ENCODE measurements at places on chromosomes 3 and 15.

GRCh38 chr3:64203216-64203615 lies 22.1 kb downstream of the PRICKLE2 start:
- no peak for DNase-seq

DNA sequence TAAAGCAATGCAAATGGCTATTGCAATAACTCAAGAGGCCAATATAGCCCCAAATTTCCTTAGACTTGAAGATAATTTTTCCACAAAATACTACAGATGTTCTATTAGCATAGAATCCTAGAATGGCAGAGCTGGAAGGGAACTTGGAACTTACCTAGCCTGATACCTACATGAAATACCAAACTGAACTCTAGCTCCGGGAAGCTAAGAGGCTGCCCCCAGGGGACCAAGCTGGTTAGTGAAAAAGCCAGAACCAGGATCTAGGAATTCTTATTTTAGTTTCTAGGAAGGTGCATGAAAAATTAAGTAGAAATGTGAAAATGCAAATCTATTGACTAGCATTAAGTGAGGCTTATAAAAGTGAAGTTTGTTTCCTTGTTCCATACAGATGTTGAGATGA lies 256.0 kb upstream of the CBLB start:
- no peak for DNase-seq

- no peak for DNase-seq
These were observed 74.9 kb downstream of the SIDT1 start for GRCh38 chr3:113607219-113607596.

DNA sequence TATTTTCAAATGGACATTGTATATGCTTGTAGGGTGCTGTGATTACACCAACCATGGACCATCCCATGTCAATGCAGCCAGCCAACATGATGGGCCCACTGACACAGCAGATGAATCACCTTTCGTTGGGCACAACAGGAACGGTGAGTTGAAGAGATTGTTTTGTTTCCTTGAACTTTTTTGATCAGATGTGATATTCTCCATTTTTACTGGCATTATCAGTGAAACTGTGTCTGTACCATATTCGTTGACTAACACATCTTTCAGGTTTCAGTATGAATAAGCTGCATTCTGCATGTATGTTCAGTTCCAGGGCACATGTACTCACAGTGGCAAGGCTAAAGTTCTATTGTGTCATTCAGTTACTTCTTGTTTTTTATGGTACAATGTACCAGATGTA lies 655.2 kb downstream of the RBMS3 start:
- no peak for DNase-seq

- DNase-seq: no peak
These were observed 36.8 kb upstream of the SCAANT1 start for GRCh38 chr3:63949005-63949404.

DNA sequence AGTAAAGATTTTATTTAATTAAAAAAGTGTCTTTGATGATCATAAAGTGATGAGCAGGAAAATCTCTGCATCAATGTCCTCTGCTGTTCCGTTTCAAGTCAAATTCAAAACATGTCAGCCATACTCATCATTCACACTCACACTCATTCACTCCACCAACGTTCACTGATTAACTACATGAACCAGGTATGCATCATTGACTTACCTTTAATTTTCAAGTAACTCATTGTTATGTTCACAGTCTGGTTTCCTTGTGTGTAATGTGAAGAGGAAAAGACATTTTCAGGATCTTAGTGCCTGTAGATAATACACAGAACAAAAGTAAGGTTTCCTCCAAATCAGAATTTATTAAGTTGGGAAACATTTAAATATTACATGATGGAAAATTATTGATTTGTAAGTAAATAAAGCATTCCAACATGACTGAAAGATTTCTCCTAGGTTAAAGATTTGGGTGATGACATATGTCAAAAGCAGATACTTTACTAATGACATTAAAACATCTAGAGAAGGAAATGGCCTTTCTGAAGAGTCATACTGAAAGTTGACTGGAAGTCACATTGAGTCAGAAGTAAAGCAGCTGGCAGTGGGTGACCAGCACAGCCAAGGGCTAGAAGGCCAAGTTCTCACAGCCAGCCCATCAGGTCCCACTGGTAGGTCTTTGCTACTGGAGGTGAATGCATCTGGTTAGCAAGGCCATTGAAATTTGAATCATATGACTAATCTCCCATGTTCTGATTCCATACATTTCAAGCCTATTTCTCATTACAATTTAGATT lies 251.9 kb downstream of the CDIN1 start:
- no peak for DNase-seq

GRCh38 chr3:104878395-104878794 lies 488.3 kb upstream of the ALCAM start:
- DNase-seq: peak; percentile 1

DNA sequence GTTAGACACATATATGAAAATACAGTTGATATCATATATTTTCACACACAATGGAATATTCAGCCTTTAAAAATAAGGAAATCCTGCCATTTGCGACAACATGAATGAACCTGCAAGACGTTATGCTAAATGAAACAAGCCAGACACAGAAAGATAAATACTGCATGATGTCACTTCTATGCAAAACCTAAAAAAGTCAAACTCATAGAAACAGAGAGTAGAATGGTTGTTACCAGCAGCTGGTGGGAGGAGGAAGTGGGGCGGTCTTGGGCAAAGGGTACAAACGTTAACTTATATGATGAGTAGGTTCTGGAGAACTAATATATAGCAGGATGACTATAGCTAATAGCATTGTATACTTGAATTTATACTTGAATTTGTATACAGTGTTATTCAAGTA lies 213.2 kb upstream of the NR2F2 start:
- DNase-seq: no peak

- DNase-seq: no peak
These were observed 6.4 kb downstream of the CHRD start for GRCh38 chr3:184386047-184386806.

- DNase-seq: peak; percentile 33
These were observed 96.8 kb downstream of the SLMAP start for GRCh38 chr3:57852896-57853295.

DNA sequence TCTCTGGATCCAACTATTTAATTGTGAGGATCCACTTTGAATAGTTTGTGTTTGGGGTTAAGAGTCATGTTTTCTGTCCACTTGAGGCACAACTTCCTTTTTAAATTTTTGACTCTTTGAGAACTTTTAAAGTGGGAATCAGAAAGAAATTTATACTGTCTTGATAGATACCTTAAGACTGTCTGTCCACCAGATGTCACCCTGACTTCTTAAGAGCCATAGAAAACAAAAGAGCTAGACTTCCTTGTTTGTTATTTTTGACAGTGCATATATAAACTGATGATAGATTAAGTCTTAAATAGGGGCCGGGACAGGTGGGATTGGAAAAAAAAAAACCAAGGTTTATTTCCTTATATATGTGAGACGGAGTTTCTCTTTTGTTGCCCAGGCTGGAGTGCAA lies 52.1 kb upstream of the WDR72 start:
- DNase-seq: peak; percentile 50

DNA sequence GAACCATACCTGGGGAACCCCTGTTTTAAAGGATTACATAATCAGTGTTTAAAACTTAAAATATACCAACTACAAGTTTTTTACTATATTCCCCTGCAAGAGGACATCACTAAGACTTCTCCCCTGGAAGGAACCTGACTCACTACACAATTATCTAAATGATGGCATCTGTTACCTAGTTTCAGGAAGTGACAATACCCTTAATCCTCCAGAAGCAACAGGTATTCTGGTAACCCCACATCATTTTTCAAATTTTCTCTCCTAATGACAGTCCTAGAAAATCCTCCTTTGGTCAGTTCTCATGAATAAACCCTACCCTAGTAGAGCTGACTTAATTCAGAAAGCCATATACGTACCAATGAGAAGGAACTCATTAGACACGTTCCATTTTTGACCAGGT lies 78.4 kb downstream of the RFX7 start:
- no peak for DNase-seq

GRCh38 chr3:191509078-191509477 lies 48.1 kb downstream of the PYDC2 start:
- DNase-seq: no peak

Measured in hematopoietic multipotent progenitor cell treated with erythropoietin and hydrocortisone succinate and interleukin-3 and kit ligand, for 4 days (in vitro differentiated cells).